ENCODE measurements at places on chromosomes 2 and 18.

DNA sequence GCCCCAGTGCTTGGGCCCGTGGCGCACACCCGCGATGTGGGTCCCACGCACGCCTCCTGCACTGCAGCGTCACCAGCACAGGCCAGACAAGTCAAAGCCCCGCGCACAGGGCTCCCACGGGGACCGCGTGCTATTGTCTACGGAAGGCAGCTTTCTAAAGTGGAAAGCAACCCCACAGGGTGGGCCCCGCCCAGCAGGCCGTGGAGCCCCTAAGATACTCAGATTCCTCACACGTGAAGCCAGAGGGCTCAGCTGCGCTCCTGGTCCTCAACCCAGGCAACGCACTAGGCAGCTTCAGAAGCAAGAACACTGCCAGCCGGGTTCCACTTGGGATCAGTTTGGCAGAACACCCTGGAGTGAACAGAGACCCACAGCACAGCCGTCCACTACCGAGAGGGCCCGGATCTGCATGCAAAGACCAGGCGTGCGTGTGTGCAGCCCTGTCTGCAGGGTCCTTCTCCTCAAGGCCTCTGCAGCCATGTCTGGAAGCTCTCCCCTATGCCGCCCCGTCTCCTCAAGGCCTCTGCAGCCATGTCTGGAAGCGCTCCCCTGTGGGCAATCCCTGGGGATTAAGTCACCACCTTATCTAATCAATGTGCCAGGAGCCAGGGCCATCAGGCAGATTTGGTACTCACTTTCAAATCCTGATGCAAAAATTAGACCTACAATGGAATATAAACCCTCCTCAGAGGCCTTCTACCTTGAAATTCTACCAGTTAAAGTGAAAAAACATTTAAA lies 231.3 kb downstream of the HDAC4 start:
- DNase-seq, result no peak

DNA sequence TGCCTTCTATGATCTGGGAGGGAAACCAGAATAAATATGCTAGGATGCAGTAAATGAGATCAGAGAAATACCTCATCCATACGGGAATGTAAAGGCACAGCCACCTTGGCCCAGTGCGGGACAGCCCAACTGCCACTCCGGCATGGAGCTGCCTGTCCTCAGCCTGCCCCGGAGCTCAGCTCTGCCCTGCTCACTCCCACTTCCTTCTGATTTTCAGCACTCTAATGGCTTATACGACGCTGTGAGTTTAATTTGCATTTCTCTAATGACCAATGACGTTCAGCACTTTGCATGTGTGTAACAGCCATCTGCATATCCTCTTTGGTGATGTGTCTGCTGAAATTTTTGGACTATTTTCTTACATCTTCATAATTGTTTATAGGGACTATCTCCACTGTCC lies 172.5 kb upstream of the RAB6C start:
- DNase-seq, result no peak

GRCh38 chr2:57878171-57878865 lies 168.3 kb upstream of the VRK2 start:
- DNase-seq, result no peak

DNA sequence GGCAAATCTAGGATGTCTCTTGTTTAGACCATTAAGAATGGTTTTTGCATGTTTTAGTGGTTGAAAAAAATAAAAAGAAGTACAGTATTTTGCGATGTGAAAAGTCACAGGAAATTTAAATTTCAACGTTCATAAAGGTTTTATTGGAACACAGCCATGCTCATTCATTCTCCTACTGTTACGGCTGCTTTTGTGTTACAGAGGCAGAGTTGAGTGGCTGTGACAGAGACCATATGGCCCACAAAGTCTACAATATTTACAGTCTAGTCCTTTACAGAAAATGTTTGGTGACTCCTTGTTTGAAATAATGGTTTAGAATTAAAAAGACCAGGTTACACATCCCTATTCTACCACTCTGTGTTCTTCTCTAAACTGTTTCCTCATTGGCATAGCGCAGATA lies 48.1 kb downstream of the MYOM1 start:
- DNase-seq, result no peak

DNA sequence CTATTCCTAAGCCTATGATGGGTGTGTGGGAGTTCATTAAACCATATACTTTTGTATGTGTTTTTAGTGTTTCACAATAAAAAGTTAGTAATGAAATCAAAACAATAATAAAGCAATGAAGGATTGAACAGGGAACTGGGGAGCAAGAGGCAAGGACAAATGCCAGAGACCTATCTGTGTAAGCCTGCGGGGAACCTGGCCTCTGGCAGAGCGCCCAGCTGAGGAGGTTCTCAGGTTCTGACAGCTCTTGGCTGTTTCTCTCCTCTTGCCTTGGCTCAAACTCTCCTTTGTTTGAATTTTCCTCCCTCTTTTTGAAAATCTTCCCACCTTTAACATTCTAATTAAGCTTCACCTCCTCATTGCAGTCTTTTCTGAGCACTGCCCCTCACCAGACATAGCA lies 200.0 kb upstream of the NCKAP5 start:
- no peak for DNase-seq

GRCh38 chr2:131584940-131585339 lies 57.3 kb downstream of the CCDC74A start:
- no peak for DNase-seq

DNA sequence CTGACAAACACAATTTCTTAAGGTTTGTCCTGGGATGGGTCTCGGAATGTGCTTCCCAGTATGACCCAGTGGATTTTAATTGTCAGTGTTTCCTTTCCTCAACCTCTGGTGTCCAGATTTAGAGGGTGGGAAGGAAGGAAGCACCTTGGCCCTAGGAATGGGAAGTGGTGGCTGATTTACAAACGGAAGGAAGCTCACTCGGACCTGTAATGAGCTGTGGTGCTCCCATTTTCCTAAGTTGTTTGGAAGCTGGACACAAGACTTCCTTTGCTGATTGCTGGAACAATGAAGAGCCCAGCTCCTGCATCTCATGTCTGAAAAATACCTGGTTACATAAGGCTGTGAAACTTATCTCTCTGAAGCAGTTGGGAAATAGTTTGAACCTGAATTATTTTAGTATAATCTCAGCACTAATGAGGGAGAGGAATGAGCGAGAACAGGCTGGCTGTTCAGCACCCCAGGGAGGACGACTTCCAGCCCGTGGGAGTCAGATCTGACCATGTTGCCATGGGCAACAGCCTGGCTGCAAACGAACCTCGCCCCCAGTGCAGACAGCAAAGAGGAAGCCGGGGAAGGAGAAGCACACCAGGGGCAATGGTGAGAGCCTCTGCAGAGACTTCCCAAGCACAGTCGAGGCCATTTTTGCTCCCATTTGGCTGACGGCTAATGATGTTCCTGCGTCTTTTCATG lies 74.4 kb upstream of the ASB18 start:
- no peak for DNase-seq

GRCh38 chr2:111053825-111054515 lies 66.7 kb upstream of the BCL2L11 start:
- DNase-seq, result no peak

DNA sequence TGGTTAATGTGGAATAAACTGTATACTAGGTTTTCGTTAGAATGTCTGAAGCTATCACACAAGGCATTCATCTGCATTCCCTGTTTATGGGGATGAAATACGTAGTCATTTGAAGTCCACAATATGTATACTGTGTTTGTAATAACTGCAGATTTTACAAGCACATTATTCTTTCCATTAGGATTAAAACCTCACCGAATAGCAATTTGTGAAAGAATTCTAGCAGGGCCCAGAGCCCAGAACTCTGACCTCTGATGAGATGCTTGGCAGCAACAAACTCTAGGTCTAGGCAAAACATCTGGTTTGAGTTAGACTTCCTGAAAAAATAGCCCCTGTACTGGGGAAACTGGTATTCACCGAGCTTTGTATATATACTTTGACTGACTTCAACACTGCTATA lies 158.2 kb downstream of the SRBD1 start:
- DNase-seq, result peak; percentile 94

DNA sequence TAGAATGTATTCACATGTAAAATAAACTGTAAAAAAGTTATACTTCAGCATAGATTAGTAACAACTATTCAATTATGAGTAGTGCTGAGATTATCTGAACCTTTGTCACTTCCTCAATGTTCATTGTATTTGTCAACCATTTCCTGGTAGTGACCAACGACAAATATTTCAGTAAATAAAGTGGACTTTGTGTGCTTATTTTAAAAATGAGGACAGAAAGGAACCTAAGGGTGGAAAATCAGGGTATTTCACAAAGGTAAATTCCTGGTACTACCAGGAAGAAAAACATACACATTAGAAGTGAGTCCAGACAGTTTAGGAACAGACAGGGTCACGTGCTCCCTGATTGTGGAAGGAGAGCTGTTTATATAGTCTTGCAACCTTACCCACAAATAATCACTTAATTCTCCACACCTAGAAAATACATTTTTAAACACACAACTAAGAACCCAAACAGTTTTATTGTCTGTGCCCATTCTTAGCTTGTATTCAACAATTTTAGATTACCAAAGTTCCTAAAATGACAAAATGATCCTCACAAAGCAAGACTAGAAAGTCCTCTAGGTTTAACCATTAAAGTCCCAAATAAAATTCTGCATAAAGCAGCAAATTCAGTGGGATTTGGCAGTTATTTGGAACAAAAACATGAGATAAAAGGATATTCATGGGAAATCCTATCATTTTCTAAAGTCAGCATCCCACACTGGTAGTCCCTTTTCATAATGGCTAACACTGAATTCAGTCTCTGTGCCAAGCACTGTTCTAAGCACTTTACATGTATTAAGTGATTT lies 28.2 kb downstream of the PELI1 start:
- DNase-seq, result no peak

DNA sequence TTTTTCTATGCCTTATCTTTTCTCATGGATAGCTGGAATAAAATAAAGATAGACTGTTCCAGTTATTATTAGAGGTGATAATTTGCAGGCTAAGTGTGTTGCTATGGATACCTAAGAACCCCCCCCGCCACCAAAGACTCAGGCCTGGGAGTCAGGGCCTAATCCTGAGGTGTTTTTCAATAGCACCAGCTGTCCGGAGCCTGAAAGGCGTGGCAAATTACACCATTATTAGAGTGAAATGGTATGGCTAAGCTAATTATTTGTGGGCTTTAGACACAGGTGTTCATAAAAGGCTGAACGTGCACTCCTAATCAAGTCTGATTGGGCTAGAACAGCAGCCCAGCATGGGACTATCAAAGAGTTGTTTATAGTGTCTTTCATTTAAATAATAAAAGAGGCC lies 293.2 kb upstream of the DCC start:
- DNase-seq, result no peak

GRCh38 chr2:5230444-5230843 lies 461.7 kb upstream of the SOX11 start:
- no peak for DNase-seq

GRCh38 chr18:22032392-22032961 lies 136.9 kb upstream of the GATA6 start:
- DNase-seq, result peak; percentile 90

GRCh38 chr2:241275504-241275903 lies 40.0 kb downstream of the HDLBP start:
- no peak for DNase-seq

DNA sequence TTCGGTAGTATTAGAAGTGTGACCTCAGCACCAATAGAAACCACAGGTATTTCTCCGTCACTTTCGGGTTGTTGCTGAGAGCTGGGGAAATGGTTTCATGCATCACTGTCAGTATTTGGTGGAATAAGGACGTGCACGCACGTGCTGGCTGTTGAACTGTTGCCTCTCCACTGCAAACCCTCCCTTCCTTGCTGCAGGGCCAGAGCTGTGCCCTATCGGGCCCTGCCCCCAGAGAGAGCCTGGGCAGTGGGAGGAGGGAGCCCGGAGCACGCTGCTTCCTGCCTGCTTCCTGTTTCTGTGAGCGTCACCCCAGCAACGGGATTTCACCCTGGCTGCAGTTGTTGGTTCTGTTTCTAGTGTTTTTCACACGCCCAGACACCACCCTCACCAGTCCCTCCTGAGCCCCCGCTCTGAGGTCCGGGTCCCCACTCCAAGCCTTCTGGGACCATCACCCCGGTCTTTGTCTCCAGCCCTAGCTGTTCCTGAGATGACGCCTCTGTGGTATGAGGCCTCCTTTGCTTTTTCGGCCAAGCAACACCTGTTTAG lies 47.4 kb downstream of the LRRFIP1 start:
- DNase-seq, result peak; percentile 59

- peak; percentile 5 for DNase-seq
Observed at GRCh38 chr2:23135481-23136100, 249.4 kb upstream of the KLHL29 start.

- DNase-seq, result peak; percentile 68
Observed at GRCh38 chr2:43225093-43225787, 1.2 kb downstream of the ZFP36L2 start.

DNA sequence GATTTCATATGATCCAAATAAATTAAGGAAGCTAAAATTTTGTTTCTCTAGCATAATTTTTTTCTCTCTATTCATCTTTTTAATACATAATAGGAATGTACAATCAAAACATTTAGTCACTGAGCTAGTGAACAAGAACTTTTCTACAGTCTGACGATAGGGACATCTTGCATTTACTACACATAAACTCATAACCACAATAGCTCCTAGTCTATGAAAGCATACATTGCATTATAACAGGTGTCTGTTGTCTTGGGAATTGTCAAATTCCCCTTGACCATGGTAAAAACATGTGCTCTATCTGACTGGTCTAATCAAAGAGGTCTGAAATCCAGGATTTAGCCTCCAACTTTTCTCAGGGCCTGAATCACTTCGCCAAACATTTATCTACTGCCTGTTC lies 144.8 kb downstream of the FAM124B start:
- DNase-seq, result no peak

DNA sequence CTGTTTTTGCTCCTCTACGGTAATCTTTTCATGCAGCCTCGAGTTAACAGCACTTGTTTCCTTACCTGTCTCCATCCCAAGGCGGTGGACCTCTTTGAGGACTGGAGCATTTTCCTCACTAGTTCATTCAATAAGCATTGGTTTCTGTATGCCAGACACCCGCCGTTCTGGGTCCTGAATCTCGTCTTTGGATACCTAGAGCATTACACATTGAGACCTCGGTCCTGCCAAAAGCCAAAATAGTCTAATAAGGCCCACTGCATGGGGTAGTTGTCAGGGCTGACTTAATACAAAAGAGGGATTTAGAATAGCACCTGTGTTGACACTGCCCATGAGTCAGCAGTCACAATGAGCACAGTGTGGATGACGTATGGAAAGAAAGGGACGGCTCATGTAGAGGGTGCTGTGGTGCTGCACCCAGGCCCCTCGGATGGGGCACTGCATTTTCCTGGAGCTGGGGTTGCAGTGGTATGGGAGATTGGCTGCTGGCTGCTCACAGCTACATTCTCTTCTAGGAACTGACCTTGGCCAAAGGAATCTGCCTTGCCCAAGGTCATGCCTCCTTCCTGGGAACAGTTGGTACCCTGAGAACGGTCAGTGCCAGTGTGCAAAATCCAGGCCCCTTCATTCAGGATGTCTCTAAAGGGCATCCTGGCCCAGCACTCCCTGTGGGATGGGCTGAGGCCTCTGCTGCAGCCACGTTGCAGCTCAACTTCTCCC lies 126.9 kb upstream of the NCK2 start:
- DNase-seq, result no peak

DNA sequence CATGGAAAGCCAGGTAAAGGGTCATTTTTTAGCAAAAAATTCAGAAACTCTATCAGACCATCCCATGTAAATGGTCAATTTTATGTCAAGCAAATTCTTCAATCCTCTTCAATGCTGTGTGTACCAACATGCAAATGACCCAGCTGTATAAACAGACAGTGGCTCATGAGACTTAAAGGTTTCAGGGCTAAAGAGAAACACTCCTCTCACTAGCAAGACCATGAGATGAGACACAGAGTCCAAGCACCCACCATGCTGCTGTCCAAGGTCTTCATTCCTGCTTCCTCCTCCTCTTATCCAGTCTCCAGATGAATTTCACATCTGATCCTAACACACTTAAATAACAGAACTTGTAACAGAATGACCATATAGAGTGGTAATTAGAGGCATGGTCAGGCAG lies 30.8 kb upstream of the ONECUT2 start:
- DNase-seq, result no peak

All from fibroblast of skin of right quadriceps (primary cell).